Esophagus squamous epithelium (tissue), 5 donors: ENCODE measurements at places on chromosomes 12 and 14.

DNA sequence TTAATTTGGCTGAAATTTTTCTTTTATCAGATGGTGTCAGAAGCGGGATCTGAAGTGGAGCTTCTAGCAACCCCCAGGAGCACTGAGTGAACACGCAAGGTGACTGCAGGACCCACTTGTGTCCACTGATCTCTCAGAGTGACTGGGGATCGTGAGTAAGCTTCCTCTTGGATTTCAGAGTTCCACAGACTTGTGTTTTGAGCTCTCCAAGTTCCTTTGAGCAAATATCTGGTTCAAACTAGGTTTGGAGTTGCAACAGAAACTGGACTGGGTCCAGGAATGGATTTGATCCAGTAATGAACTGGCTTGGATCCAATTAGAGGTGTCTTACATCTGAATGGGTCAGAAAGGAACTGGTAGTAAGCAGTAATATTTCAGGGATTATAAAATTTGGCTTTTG lies 24.7 kb upstream of the B4GALNT1 start:
- DNase-seq, result no peak

GRCh38 chr14:91293281-91293680 lies 48.8 kb upstream of the GPR68 start:
- no peak for DNase-seq

DNA sequence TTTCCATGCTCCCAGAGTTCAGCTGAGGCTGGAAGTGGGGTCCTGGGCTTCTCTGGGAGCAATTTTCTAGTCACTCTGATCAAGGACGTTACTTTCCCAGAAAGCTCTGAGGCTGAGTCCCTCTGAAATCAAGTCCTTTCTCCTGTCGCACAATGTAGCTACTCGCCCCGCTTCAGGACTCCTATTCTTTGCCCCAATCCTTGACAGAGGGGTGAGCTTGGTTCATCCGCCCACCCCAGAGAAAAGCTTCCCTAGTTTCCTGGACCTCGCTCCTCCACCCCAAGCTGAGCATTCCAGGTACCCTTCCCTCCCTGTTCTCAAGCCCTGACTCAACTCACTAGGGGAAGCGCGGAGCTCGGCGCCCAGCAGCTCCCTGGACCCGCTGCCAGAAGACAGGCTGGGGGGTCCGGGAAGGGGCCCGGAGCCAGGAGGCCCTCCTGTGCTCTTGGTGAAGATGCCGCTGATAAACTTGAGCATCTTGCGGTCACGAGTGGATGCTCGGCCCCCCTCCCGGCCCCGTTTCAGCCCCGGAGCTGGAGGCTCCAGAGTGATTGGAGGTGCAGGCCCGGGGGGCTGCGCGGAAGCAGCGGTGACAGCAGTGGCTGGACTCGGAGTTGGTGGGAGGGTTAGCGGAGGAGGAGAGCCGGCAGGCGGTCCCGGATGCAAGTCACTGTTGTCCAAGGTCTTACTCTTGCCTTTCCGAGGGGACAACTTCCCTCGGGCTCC lies 1.6 kb downstream of the AGAP2 start:
- no peak for DNase-seq

DNA sequence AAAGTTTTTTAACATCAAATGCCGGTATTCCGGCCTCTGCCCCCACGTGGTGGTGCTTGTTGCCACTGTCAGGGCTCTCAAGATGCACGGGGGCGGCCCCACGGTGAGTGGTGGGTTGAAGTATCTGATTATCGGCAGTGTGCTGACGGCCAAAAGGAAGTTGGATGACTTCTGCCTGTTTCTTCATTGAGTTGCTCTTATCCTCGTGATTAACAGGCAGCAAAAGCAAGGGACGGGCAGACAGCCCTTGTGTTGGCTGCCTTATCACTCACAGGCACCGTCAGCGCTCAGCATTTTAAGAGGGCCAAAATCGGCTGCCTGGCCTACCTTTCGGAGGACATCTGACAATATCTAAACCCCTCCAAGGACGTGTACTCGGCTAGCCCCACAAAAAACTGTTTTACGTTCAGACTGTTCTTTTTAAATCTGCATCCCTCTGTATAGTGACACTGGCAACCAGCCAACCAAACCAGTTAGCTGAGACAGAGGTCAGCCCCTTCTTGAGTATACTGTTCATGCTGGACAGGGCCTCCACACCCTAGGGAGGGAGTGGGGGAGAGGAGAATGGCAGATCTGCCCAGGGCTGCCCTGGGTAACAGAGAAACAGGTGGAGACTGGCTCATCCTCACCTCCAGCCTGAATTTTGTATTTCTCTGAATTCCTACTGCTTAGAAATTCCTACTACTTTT lies 22.9 kb upstream of the AKAP5 start:
- no peak for DNase-seq

DNA sequence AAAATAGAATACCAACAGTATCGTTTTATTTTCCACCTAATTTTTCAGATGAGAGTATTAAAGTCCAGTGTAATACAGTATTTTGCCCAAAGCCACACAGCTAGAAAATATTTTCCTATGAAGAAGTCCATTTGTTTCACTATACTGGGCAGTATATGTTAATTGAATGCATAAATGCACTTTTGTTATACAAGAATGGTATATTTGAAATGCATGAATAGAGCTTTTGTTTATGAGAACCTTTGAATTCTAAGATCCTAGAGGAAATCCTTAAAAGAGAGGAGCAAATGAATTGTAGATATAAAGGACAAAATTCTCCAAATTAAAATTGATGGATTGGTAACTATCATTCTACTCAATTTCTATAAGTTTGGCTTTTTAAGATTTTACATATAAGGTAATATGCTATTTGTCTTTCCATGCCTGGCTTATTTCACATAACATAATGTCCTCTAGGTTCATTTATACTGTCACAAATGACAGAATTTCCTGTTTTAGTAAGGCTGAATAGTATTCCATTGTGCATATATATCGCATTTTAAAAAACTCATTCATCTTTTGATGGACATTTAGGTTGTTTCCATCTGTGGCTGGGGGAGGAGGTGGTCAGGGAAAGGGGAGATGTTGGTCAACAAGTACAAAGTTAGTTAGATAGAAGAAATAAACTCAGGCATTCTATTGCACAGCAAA lies 136.6 kb upstream of the DCN start:
- DNase-seq, result no peak

- no peak for DNase-seq
Observed at GRCh38 chr12:93453633-93454032, 11.9 kb upstream of the UBE2N start.

- no peak for DNase-seq
Observed at GRCh38 chr12:124294780-124295341, at the start of gene RFLNA. TSS of gene RFLNA (plus strand) at chr12:124295093. CDS start at chr12:124295430, 337 bp downstream.

- DNase-seq, result no peak
Observed at GRCh38 chr12:93502802-93503623, 35.7 kb downstream of the MRPL42 start.

- DNase-seq, result no peak
Observed at GRCh38 chr12:12523229-12523628, 39.4 kb downstream of the DUSP16 start.

GRCh38 chr14:103130965-103131364 lies 7.7 kb downstream of the TNFAIP2 start:
- no peak for DNase-seq

DNA sequence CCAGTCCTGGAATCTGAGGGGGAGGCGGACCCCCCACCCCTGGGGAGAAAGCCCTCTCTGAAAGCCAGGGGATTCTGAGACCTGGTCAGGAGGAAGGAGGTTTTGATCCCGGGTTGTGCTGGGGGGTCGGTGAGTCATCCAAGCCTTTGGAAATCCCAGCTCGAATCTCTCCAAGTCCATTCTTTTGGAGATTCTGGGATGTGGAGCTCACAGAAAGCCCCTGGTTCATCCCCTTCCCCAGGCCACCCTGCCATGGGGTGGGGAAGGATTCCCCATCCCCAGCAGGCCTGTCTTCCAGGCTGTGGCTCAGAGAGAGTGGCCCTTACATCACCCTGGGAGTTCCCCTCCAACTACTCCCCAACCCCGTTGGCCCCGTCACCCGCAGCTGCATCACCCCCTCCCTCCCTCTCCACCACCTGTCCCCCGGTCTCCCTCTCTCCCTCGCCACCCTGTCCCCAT lies 14.3 kb downstream of the EXOC3L4 start:
- no peak for DNase-seq

DNA sequence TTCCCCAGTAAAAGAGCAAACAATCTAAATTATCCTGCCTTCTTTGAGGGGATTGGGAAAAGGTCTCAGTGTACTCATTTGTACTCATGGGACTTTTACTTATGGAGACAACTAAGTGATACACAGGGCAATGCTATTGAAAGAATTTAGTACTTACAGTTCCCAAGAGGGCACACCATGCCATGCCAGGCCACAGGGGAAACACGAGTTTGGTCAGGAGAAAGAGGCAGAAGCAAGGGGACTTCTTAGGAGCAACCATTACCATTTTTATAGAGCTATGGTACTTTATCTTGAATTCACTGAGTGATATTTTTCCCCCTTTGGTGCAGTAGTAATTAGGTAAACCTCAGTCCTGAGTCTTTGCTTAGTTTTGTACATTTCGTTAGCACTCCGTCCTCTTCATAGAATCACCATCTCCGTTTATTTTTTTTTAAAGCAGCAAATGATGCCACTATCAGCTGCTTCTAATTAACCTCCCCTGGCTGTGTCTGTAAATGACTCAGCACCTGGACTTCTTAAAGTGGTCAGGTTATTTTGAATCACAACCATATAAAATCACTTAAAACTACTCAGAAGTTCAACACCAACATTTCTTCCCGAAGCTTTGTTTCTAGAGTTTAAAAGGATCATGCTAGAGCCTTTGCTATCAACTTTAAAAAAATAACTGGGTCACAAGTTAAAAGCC lies 5.9 kb upstream of the WASHC3 start:
- no peak for DNase-seq

- no peak for DNase-seq
Observed at GRCh38 chr12:124570810-124571209, 3.4 kb upstream of the NCOR2 start.

GRCh38 chr12:25135531-25136154 lies 59.3 kb downstream of the DNAI7 start:
- DNase-seq, result no peak

GRCh38 chr14:101225157-101226152 lies 321.9 kb upstream of the RTL1 start:
- DNase-seq, result no peak

- no peak for DNase-seq
Observed at GRCh38 chr12:132445884-132446632, 43.9 kb upstream of the FBRSL1 start.

GRCh38 chr14:49366416-49366815 lies 219.8 kb downstream of the RPS29 start:
- DNase-seq, result no peak

DNA sequence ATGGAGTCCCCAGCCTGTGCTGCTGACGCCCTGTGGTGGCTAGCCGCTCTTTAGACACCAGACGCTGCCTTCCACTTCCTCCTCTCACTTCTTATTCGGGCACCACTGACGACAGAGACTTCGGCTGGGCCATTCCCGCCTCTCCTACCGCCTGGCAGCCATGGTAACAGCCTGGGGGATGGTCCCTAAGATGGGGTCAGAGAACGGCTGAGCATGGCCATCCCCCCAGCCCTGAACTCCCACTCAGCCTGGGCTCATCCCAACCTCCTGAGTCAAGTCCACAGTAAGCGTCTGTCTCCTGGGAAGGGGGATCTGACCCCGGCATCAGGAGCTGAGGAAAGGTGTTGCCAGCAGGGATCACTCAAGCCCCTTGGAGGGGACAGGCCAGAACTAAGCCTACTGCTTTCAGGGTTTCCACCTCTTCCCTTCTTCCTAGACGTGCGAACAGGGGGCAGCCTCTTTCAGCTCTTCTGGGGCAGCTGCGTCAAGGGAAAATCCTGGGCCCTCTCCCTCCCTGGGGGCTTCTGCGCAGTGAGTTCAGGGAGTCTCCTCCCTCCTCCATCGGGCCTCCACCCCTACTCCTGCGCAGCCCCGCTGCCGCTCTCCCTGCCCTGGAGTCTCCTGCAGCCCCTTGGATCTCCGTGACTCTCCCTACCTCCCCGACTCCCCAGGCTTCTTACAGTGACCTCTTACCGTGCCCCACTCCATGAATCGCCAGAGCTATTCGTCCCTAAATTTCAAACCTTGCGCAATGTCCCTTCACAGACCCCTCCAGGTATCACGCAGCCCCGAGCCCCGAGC lies 643 bp upstream of the TAMALIN start:
- no peak for DNase-seq

DNA sequence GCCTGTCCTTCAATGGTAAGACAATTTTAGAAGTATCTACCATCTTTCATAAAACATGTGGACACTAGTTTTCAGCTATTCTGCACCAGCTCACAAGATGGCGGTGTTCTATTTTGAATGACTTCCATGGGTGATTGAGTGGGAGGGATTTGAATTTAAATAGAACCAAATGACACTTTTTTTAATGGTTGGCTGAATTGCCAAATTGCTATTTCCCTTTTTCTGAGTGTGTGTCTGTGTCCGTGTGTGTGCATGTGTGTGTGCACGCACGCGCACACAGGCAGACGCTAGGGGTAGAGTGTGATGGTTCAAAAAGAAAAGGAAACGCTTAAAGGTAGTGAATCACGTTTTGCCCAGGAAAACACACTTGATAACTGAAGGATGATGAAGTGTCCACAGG lies 362.6 kb downstream of the DAD1 start:
- DNase-seq, result no peak
